Stimulated activated CD8-positive, alpha-beta memory T cell treated with anti-CD3 and anti-CD28 coated beads, Interleukin-15, amount 100 ng/mL, for 48 hours (primary cell): ENCODE measurements at places on chromosomes 12 and 14.

DNA sequence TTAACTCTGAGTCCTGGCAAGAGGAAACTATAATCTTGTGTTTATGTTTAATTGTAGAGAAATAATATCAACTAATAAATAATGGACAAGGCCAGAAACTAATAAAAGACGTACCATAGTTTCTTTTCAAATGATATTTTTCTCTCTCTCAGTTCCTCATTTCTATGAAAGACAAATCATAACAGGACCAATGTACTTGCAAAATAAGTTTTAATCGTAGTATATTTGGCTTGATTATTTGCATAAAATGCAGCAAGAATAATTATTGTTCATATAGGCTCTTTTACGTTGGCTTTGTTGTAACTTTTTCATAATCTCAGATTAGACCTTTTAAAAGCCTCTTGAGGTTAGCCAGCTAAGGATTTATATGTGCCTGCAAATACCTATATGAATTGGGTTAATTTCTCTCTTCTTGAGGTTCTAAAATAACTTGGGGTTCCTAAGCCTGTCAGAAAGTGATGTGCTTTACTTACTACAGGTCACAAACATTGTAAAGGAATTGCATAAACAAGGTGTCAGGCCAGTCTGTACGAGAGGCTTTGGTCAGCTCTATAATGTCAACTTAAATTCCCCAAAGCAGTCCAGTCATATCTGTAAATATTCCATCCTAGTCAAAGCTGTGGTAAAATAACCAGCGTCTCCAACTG, 152.8 kb upstream of the PTPRQ start:
- DNase-seq, result no peak

DNA sequence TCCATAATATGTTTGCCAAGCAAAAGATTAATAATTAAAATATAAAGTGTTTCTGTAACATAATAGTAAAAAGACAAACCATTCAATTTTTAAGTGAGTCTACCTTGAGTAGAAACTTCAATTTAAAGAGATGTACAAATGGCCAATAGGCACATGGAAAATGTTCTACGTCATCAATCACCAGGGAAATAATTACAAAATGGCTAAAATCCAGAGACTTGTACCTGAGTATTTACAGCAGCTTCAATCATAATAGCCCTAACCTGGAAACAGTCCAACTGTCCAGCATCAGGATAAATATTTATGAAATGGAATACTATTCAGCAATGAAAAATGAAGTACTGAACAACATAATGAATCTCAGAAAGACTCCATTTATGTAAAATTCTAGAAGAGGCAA, 95.5 kb upstream of the FAR2 start:
- no peak for DNase-seq

GRCh38 chr14:76929927-76930326, 98.6 kb downstream of the IRF2BPL start:
- DNase-seq, result no peak

DNA sequence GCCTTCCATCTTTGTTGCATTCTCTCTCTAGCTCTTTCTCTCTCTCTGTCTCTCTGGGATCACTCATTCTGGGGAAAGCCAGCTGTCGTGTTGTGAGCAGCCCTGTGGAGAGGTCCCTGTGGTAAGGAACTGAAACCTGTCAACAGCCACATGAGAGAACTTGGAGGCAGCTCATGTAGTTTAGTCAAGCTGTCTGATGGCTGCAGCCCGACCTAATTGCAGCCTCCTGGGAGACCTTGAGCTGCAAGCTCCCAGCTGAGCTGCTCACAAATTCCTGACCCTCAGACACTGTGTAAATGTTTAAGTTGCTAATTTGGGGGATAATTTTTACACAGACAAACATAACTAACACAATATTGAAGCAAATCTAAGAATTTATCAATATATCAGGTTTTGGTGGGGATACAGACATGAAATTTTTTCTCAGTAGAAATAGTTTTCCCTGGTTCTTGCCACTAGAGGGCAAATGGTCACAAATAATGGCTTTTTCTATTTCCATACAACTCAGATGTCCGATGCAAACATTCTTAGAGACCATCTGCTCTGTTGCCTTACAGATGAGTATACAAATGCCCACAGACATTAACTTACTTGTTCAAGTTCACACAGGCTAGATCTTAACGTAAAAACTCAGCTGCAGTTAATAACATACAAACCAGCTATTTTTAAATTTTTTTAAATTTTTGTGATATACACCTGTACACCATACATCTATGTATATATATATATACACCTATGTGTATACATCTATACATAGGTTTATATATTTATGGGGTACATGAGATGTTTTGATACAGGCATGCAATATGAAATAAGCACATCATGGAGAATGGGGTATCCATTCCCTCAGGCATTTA, 15.5 kb upstream of the KRR1 start:
- no peak for DNase-seq

DNA sequence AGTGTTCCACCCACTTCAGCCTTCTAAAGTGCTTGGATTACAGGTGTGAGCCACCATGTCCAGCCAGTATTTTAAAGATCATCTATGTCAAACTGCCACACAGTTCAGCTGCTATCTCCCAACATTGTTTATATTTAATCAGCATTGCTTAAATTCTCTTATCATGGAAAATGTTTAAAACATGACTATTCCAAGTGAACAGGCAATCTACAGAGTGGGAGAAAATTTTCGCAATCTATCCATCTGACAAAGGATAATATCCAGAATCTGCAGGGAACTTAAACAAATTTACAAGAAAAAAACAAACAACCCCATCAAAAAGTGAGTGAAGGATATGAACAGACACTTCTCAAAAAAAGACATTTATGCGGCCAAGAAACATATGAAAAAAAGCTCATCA, 69.4 kb upstream of the NAV3 start:
- no peak for DNase-seq

DNA sequence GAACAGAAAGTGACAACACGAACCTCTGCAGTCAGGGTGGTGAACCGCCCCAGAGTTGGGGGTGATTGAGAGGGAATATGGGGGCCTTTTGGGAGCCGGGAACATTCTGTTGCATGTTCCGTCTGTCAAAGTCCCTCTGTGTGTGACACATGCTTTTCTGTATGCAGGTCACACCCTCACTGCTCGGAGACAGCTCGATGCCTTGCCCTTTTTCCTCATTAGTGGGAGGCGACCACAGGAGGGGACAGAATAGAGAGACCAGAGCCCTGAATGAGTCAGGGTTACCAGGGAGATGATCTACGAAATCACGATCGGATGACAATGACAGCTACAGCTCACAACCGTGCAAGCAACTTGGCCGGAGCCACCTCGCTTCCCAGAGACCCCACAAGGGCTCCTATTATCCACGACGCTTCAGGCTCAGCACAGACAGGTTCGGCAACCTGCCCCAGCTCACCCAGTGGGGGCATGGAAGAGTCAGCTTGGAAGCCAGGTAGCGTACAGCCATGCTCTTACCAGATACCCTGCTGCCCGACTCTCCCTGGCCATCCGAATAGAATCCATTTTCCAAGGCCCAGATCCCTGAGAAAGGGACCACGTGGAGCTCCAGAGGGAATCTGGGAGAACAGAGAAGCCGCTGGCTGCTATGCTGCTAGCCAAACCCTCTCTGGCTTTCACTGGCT, 38.8 kb downstream of the TESC start:
- DNase-seq, result no peak

GRCh38 chr14:73787486-73788316, 63.9 kb upstream of the PTGR2 start:
- peak; percentile 49 for DNase-seq

GRCh38 chr12:88241862-88242570, 99.9 kb downstream of the TMTC3 start:
- no peak for DNase-seq

GRCh38 chr12:92987362-92987761, 58.3 kb upstream of the EEA1 start:
- DNase-seq, result no peak

DNA sequence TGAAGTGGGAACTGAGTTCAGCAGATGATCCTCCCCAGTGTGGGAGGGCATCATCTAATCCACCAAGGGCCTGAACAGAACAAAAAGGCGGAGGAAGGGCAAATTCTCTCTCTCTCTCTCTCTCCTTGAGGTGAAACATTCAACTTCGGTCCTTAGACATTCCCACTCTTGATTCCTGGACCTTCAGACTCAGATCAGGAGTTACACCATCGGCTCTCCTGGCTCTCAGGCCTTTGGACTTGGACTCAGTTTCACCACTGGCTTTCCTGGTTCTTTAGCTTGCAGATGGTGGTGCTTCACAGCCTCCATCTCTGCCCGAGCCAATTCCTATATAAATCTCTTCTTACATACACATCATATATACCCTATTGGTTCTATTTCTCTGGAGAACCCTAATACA, 73.2 kb downstream of the SPPL3 start:
- DNase-seq, result no peak

DNA sequence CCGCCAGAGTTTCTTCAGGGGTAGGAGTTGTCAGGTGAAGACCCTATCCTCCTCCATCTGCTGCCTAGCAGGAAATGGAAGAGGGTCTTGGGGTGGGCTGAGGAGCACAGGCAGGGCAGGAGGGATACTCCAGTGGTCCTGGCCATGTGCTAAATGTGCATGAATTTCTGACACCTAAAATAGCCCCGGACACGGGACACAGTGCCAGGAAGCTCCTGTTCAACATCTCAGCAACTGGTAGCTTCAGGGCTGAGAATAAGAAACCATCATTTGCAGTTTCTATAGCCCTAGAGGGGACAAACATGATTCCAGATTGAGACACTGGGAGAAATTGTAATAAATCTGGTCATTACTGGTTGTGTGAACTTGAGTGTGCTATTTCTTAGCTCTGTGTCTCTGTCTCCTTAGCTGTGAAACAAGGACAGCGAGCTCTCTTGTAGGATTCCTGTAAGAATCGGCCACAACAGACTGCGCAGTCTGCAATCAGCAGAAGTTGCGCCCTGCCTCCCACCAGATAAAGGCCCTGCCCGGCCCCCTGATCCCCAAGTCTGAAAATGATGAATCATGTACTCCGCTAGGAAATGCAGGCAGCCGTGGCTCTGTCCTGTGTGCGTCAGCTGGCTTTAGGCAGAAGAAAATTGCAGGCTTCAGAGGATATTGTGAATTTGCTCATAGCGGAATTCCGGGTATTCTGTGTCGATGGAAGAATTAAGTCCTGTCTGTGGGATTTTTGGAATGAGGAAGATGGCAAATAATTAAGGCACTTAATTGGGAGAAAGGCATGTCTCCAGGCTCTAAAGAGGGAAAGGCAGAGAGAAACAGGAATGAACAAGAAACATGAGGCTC, 35.2 kb upstream of the MEG3 start:
- DNase-seq, result no peak

GRCh38 chr14:63523735-63524426, 19.3 kb downstream of the PPP2R5E start:
- no peak for DNase-seq

- DNase-seq, result no peak
Observed at GRCh38 chr12:25322918-25323531, 72.3 kb upstream of the KRAS start.

DNA sequence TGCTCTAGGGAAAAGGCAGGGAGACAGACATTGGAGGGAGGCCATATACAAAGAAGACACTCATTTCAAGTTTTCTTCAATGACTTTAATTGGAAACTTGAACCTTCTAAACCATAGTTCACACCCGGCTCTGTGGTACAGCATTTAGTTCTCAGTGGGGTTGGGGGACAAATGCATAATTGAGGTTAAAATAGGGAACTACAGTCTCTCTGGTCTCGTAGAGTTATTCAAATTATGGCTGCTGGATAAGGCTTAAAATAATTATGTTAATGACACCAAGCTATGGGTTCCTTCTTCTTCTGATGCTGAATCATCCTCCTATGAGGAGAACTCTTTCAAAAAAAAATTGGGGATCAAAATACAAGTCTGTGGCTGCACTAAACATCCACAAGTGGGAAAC, 3.8 kb upstream of the RPAP3 start:
- DNase-seq, result no peak

DNA sequence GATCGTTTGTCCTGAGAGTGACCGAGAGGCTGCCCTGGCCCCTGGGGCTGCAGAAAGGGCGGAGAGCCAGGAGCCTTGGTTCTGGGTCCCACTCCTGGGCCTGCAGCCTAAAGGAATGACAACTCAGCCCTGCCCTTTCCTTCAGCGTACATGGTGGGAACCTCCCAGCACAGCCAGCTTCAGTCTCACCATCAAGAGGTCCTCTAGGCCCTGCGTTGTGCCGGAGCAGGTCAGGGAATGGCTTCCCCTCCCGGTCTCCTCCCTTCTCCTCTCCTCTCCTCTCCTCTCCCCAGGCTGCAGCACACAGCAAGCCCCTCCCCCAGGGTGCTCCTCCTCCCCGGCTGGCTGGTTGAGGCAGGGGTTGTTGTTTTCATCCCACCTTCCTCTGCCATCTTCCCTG, 44.6 kb upstream of the TUNAR start:
- DNase-seq, result no peak

GRCh38 chr12:123958462-123958861, 14.2 kb downstream of the CCDC92 start:
- no peak for DNase-seq

- no peak for DNase-seq
Observed at GRCh38 chr14:22221508-22221907, 367.5 kb downstream of the DAD1 start.

DNA sequence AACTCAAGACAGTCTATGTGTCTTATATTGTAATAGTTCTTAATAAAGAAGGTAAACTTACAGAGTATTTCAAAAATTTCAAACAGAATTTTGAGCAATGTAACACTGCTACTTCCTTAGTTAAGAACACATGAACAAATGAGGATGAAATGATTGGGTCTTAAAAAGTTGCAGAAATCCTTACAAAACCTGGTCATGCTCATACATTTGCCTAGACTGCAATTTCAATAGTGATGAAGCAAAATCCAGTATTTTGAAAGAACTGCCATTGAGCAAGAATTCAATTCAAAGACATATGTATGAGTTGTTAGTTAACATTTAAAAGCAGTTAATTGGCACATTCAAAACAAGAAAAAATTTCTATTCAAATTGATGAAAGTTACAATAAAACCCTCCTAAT, 17.8 kb upstream of the HIF1A start:
- DNase-seq, result no peak

DNA sequence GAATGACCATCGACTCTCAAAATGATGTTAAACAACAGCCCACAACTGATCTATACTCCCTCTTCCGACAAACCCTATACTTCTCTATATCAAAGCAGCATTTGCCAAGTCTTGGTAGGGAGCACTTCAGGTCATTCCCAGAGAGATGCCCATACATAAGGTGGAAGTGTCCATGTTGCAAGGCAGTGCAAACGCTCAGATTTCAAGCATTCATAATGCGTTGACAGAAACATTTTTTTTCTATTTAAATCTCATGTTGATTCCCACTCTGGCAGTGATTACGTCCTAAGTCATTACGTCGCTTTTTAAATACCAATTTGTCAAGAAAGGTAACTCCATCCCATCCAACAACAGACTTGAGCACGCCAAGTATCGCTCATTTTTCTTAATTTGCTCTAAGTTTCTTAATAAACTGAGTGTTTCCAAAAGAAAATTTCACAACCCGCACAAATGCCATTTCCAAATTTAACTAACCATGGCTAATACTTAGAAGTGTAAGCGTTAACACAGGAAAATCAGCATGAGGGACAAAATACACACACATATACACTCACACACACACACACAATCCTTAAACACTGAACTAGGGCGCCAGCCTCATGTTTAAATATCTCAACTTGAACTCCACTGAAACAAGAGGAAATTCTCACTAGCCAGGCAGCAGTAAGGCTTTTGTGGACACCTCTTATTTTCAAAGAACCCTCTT, 1.1 kb downstream of the GXYLT1 start:
- DNase-seq, result no peak
